NCI-H524 (cell line): ENCODE measurements at places on chromosomes 2 and 18.

- DNase-seq, result no peak
Measured at GRCh38 chr2:159194241-159194640, 92.3 kb downstream of the WDSUB1 start.

DNA sequence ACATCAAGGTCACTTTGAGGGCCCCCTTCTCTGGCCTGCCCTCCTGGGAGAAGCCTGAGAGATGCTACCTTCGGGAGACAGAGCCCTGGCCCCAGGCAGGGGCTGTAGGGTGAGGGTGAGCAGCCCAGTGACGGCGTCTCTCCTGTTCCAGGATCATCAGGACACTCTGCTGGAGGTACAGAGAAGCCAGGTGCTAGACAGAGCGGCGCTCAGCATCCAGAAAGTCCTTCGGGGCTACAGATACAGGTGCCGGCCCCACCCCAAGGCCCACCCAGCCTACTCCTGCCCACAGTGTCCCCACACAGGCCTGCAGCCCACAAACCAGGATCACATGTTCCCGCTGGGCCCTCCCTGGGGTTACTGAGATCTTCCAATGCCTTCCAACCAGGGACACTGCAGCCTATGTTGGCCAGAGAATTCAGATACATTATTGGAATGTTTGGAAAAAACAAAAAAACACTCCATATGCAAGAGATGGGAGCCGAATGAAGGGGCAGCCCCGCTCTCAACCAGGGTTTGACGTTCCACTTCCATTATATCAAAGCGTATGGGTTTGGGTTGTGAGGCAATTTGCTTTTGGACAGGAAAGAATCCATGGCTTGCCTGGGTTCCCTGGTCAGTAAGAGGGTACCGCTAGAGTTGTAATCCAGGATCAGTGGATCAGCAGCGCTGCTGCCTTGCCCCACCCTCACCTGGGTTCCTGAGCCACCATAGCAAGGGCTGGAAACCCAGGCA lies 49.5 kb upstream of the GPR17 start:
- DNase-seq, result no peak

GRCh38 chr2:149470046-149470445 lies 117.5 kb downstream of the MMADHC start:
- no peak for DNase-seq

- peak; percentile 50 for DNase-seq
Measured at GRCh38 chr18:2655954-2656236, 369 bp downstream of the SMCHD1 start.

DNA sequence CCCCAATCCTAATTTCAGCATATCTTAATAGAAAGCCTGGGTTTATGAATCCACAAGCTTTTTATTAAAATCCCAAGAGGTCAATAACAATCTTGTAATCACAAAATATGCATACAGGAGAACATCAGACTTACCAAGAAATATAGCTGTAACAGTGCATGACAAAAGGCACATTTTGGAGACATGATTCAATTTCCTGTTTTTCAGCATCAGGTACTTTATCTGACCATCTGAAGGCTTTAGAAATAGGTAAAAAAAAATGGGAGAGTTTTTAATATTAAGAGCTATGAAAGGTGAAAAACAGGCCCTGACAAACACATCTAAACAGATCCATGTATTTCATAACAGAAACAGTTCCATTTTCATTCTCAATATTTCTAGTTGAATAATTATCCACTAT lies 89.9 kb upstream of the EFEMP1 start:
- no peak for DNase-seq

DNA sequence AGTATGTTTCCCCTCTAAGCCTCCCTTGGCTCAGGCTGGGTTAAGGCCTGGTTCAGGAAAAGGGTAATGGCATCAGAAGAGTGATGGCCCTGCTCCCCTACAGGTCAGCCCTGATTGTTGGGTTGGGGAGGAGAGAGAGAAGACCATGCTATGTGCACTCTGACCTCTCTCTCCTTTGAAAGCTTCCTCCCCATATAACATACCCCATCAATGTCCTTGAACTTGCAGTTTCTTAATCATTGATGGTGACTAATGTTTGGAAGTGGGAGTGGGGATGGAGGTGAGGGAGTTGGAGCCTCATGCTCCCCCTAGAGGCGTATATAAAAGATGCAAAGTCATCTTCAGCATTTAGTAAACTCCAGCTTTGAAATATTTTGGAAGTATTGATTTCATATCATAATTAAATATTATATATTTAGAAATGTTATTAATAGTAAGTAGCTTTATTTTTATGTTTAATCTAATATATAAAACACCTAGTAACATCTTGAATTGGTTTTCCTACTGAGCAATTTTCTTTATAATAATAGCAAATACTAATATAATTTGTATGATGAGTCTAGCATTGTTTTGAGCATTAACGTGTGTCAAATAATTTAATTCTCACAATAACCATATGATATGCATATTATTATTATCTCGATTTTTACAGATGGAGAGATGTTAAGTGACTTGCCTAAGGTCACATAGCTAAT lies 8.8 kb downstream of the PLCL1 start:
- no peak for DNase-seq

- DNase-seq, result peak; percentile 39
Measured at GRCh38 chr2:69545477-69545932, 98.0 kb downstream of the AAK1 start.
